ENCODE measurements at places on chromosomes 2 and 18. TPM values are rescaled to one million over a fixed set of nuclear protein-coding genes. Genes with fewer than 3 reads are reported as not detected.

DNA sequence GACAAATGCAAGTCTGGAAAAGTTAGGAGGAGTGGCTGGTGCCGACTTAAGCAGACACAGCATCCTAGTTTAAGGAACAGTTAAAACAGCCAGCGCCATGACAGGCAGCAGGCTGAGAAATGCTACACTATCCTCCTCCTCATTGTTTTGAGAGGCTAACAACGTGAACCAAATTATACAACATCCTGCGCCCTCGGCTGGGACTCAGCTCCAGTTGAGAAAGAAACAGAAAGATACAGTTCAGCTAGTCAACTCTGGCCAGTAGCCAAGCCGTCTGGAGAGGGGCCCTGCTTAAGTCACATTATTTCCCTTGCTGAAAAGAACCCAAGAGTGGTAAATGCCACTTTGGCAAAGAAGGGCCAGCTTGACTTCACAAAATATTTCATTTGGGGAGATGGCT, 90.2 kb downstream of the BCL11A start:
- no peak overlapping the region for H3K4me3 ChIP-seq
- DNase-seq: no peak
- H3K27me3 ChIP-seq: peaks cover 2% of the 10 kb centered on the region
- no peaks in the 10 kb centered on the region for H3K36me3 ChIP-seq

DNA sequence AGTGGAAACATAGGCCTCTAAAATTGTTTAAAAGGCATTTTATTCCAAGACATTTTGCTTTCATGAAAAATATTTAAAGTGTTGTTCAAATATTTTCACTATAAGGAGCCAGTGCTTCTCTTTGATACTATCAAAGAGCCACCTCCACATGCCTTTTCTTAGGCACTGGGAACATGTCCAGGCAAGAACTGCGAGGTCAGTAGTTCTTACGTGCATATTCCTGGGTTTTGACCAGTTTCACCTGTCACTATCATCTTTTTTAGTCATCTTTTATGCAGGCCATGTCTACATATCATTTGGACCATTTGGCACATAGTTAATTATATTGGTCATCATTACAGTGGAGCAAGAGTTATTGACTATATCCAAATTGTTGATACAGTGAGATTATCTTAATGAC, 195.3 kb downstream of the CCDC85A start:
- no peaks in the 10 kb centered on the region for H3K36me3 ChIP-seq
- no peak overlapping the region for H3K4me3 ChIP-seq
- no peaks in the 10 kb centered on the region for H3K4me1 ChIP-seq
- no peaks in the 10 kb centered on the region for H3K27me3 ChIP-seq

GRCh38 chr2:229856413-229856812, 65.4 kb downstream of the TRIP12 start:
- H3K4me1 ChIP-seq: peaks cover 63% of the 10 kb centered on the region
- no peaks in the 10 kb centered on the region for H3K27me3 ChIP-seq
- H3K36me3 ChIP-seq: peaks cover 31% of the 10 kb centered on the region
- peak overlapping the region; percentile 81 for H3K27ac ChIP-seq
- no peak overlapping the region for H3K4me3 ChIP-seq

DNA sequence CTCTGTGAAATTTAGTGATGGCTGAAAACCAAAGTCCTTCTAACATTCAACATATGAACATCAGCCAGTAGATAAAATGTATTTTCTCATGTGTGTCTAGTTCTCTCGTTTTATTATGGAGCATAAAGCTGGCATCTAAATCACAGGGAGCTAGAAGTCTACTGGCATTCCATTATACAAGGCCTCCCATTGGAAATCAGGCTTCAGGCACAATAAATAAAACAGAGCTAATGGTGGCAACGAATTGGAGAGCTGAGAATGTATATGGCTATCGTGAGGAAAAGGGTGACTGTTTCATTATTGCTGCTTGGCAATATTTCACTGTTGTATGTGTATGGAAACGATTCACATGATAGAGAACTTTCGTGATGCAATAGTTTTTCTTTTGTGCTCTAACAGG, 62.4 kb downstream of the SLC5A7 start:
- H3K27ac ChIP-seq: no peak overlapping the region
- H3K27me3 ChIP-seq: no peaks in the 10 kb centered on the region
- DNase-seq: no peak
- no peaks in the 10 kb centered on the region for H3K4me1 ChIP-seq

DNA sequence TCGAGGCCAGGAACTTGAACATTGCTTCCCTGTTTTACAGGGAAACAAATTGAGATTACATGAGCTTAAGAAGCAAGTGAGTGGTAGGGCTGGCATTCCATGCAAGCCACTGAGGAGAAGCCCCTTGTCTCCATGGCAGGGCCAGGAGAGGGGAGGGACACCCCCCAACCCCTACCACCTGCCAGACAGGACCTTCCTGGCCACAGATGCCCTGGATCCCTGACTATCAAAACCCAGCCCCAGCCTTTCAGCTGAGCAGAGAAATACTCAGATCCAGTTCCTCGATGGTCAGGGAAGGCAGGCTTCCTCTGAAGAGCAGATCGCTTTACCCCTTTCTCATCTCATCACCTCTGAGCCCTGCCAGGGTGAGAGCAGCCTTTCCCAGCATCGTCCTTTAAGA, 53.8 kb upstream of the ALPP start:
- DNase-seq: no peak
- H3K27me3 ChIP-seq: no peaks in the 10 kb centered on the region
- H3K27ac ChIP-seq: no peak overlapping the region
- H3K4me3 ChIP-seq: no peak overlapping the region
- H3K36me3 ChIP-seq: no peaks in the 10 kb centered on the region
- H3K4me1 ChIP-seq: peaks cover 61% of the 10 kb centered on the region

GRCh38 chr18:47427072-47427471, 175.6 kb upstream of the SKOR2 start:
- DNase-seq: no peak
- no peak overlapping the region for H3K27ac ChIP-seq
- no peak overlapping the region for H3K4me3 ChIP-seq
- no peaks in the 10 kb centered on the region for H3K36me3 ChIP-seq

DNA sequence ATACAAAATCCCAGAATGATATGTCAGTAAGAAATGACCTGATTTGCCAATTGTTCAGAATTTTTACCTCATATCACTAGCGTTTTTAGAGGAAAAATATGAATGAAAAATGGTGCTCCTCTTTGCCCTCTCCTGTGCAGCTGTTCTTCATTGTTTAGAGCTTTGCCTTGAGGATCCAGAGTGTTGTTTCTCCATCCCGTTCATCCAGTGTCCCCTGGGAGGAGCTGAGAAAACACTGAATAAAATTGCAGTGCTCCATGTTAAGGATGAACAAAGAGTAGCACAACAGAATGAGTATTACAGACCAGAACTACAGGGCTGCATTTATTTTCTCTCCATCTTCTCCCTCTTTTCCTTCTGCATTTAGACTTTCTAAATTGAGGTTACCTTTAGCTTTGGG, 133.1 kb downstream of the ADCYAP1 start:
- no peak overlapping the region for H3K27ac ChIP-seq
- no peak for DNase-seq
- no peaks in the 10 kb centered on the region for H3K4me1 ChIP-seq
- no peak overlapping the region for H3K4me3 ChIP-seq
- H3K36me3 ChIP-seq: no peaks in the 10 kb centered on the region

DNA sequence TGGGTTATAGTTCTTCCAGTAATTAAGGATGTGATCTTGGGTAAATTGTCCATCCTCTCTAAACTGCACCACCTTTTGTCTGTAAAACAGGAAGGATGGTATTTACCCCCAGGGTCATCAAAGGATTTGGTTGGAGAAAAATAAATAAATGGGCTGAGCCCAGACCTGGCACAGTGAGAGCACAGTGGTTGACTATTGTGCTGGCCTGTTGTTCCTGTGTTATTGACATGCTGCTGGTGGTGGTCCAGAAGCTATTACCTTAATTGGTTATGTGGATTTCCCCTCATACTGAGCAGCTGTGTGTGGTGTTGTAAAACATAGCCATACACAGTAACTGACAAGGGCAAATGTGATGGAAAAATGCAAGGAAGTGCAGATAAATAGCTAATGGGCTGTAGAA, 746 bp upstream of the IL37 start:
- peaks cover 2% of the 10 kb centered on the region for H3K4me1 ChIP-seq
- no peaks in the 10 kb centered on the region for H3K36me3 ChIP-seq
- H3K27ac ChIP-seq: no peak overlapping the region
- H3K27me3 ChIP-seq: no peaks in the 10 kb centered on the region

DNA sequence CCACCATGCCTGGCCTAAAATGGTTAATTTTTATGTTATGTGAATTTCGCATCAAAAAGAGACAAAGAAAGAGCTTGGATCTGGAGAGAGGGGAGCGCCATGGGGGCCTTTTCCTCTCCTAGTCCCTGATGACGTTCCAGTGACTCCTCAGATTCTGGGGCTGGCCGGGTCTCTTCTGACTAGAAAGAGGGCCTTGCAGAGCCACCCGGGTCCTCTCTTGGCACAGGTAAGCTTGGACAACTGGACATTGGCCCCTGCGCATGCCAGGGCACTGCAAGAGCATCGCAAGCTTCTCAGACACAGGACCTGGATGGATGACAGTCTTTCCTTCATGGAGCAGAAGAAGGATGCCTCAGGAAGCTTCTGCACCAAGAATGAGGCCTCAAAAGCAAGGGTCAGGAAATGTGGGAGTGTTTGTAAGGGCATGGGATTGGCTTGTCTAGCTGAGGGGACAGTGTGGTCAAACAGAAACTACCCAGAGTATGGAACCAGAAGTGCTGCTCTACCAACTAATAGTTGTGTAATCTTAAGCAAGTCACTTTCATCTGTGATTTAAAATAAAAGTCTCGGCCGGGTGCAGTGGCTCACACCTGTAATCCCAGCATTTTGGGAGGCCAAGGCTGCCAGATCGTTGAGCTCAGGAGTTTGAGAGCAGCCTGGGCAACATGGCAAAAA, 35.2 kb downstream of the FOSL2 start:
- no peaks in the 10 kb centered on the region for H3K27me3 ChIP-seq
- DNase-seq: no peak
- no peak overlapping the region for H3K4me3 ChIP-seq
- H3K27ac ChIP-seq: no peak overlapping the region

- no peak for DNase-seq
- H3K36me3 ChIP-seq: no peaks in the 10 kb centered on the region
- no peak overlapping the region for H3K4me3 ChIP-seq
- no peaks in the 10 kb centered on the region for H3K4me1 ChIP-seq
- no peaks in the 10 kb centered on the region for H3K27me3 ChIP-seq
These were observed 104.9 kb downstream of the RPRM start for GRCh38 chr2:153373510-153374279.

GRCh38 chr18:79570266-79571201, 109.1 kb upstream of the CTDP1 start:
- no peak for DNase-seq
- H3K27ac ChIP-seq: peak overlapping the region; percentile 15
- peaks cover 5% of the 10 kb centered on the region for H3K4me1 ChIP-seq
- no peaks in the 10 kb centered on the region for H3K27me3 ChIP-seq
- H3K4me3 ChIP-seq: no peak overlapping the region

GRCh38 chr2:26770986-26771586, 7.0 kb downstream of the SLC35F6 start:
- H3K27me3 ChIP-seq: no peaks in the 10 kb centered on the region
- DNase-seq: peak; percentile 17
- H3K4me3 ChIP-seq: no peak overlapping the region
- peak overlapping the region; percentile 95 for H3K27ac ChIP-seq

- H3K27ac ChIP-seq: no peak overlapping the region
- H3K36me3 ChIP-seq: no peaks in the 10 kb centered on the region
- H3K4me3 ChIP-seq: no peak overlapping the region
- no peak for DNase-seq
- peaks cover 3% of the 10 kb centered on the region for H3K27me3 ChIP-seq
These were observed 296.7 kb upstream of the ATP5MC3 start for GRCh38 chr2:175478096-175478768.

DNA sequence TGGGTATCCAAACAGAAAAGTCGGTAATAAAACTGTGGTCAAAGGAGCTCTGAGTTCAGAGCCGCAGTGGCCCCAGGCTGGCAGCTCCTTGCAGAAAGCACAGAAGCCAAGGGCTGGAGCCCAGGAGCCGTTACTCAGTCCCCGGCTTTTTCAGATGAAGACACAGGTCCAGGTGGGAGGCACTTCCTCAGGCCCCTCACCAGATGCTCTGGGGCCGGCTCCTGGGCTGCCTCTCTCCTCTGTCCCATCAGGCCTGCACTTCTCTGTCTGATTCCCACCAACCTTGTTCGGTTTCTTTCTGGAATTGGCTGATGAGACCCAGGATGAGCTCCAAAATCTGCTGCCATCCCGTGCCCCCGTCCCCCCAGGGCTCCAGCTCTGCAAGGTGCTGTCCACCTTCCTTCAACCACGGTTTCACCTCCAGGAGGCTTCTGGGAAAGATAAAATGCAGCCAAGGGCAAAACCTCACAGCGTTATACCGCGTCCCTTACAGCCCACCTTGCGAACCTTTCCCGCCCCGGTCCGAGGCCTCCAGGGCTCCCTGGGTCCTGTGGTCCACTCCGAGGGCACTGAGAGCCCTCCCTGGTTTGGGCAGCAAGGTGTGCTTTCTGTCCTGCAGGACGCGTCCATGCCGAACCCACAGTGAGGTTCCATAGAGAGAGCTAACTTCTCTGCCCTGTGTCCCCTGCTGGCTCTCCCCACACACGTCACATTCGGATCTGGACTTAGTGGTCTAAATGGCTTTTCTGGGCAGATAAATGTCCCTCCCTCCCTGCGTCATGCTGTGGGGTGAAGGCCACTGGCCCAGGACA, 102.9 kb downstream of the TPO start:
- H3K4me1 ChIP-seq: peaks cover 27% of the 10 kb centered on the region
- H3K36me3 ChIP-seq: no peaks in the 10 kb centered on the region
- no peaks in the 10 kb centered on the region for H3K27me3 ChIP-seq
- no peak overlapping the region for H3K4me3 ChIP-seq
- no peak for DNase-seq

- peaks cover 8% of the 10 kb centered on the region for H3K4me1 ChIP-seq
- H3K27me3 ChIP-seq: peaks cover 1% of the 10 kb centered on the region
- H3K27ac ChIP-seq: no peak overlapping the region
- no peak for DNase-seq
These were observed 57.2 kb downstream of the PDCL3 start for GRCh38 chr2:100619951-100620350.

- DNase-seq: no peak
- H3K27me3 ChIP-seq: no peaks in the 10 kb centered on the region
- H3K4me3 ChIP-seq: no peak overlapping the region
- H3K27ac ChIP-seq: no peak overlapping the region
These were observed 153.0 kb downstream of the SEPTIN10 start for GRCh38 chr2:109460553-109461324.

- H3K27me3 ChIP-seq: peaks cover 17% of the 10 kb centered on the region
- no peak overlapping the region for H3K4me3 ChIP-seq
- H3K36me3 ChIP-seq: no peaks in the 10 kb centered on the region
- H3K27ac ChIP-seq: no peak overlapping the region
These were observed 90.1 kb downstream of the GAREM1 start for GRCh38 chr18:32380559-32380958.

AMER3 gene
- total RNA-seq: not detected

FSHR gene
- total RNA-seq: not detected

ING5 gene
- 73.1 TPM for total RNA-seq

PTGR3 gene
- total RNA-seq: 35.1 TPM

MTCL1 gene
- total RNA-seq: 0.13 TPM

STARD6 gene
- total RNA-seq: not detected

FABP1 gene
- not detected for total RNA-seq

TEX44 gene
- not detected for total RNA-seq

PMS1 gene
- total RNA-seq: 30.3 TPM

NOSTRIN gene
- total RNA-seq: 0.55 TPM

ABHD1 gene
- total RNA-seq: 2.7 TPM

HOXD3 gene
- total RNA-seq: not detected

TFCP2L1 gene
- total RNA-seq: not detected

CNTNAP5 gene
- not detected for total RNA-seq

C2orf66 gene
- not detected for total RNA-seq

CYS1 gene
- total RNA-seq: not detected

All from naive thymus-derived CD8-positive, alpha-beta T cell (primary cell).